CD4-positive, alpha-beta T cell treated with Interleukin-12 subunit alpha and Interleukin-12 subunit beta, for 1 hour (primary cell): ENCODE measurements at places on chromosomes 5 and 9.

- DNase-seq, result no peak
These were observed 169.1 kb downstream of the ICE1 start for GRCh38 chr5:5591567-5591966.

DNA sequence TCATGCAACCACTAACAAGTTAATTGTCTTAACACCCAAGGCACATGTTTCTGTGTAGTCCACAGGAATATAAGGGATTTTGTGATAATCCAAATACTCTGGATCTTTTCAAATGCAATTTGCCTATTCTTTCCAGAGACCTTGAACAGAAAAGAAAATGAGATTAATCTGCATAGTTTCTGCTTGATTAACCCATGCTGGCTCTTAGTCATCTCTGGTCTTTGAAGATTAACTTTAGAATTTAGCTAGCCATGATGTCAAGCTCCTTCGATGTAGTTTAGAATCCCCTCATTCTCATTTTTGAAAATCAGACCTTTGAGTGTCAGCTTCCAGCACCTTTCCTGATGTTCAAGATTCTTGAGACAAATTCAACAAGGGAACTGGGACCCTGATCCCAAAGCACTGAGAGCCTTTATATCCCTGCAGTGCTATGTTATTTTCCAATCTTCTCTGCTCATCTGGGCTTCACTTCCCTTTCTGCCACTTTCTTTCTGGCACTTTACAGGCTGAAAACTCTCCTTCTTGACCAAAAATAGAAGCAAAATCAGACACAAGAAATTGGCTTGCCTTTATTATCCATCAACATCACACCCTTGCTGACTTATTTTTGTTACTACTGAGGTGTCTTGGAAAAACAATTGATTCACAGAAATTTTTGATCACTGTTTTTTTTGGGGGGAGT is 155.5 kb downstream of the PALM2AKAP2 start:
- DNase-seq, result no peak

GRCh38 chr9:126702151-126703001 is 88.6 kb downstream of the LMX1B start:
- DNase-seq, result peak; percentile 29

GRCh38 chr9:112489039-112489546 is 2.5 kb downstream of the KIAA1958 start:
- DNase-seq, result no peak

- no peak for DNase-seq
These were observed 2.1 kb downstream of the SYNPO start for GRCh38 chr5:150642567-150642927.

- DNase-seq, result no peak
These were observed 209.4 kb downstream of the DTWD2 start for GRCh38 chr5:118778941-118779340.

DNA sequence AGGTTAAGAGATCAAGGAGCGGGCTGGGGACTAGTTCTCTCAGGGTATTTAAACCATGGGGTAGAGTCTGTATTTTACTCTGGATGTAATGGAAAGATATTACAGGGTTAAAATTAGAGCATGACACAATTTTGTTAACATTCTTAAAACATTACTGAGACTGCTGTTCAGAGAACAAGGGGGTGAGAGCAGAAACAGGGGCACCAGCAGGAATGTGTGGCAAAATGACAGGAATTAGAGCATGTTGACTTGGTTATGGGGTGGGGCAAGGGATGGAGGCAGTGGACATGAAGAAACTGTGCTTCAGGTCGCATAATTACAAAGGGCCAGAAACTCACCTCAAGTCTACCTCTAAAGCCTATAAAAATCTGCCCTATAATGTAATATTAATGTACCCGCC is 75.0 kb downstream of the TMEM232 start:
- no peak for DNase-seq

- no peak for DNase-seq
These were observed 125.8 kb downstream of the DTWD2 start for GRCh38 chr5:118862596-118862995.

- DNase-seq, result no peak
These were observed 75.4 kb upstream of the LPAR1 start for GRCh38 chr9:111113712-111114111.
